Mesenteric fat pad (tissue), 1 donor: ENCODE measurements at places on chromosomes 5 and 9. TPM values are rescaled to one million over a fixed set of nuclear protein-coding genes. Genes with fewer than 3 reads are reported as not detected.

RNF183 gene
- not detected for total RNA-seq

LEAP2 gene
- total RNA-seq: 1.2 TPM

NRG2 gene
- 5.7 TPM for total RNA-seq

FBP1 gene
- total RNA-seq: 14.5 TPM

SLC45A2 gene
- not detected for total RNA-seq

COL27A1 gene
- total RNA-seq: 101 TPM

ACTL7A gene
- not detected for total RNA-seq

SPATA31E1 gene
- total RNA-seq: not detected

PCDHA1 gene
- not detected for total RNA-seq

HSPB3 gene
- not detected for total RNA-seq

FAM153A gene
- 1.0 TPM for total RNA-seq

BTNL3 gene
- total RNA-seq: 0.29 TPM

DTWD2 gene
- total RNA-seq: 5.7 TPM
